ENCODE measurements at places on chromosomes 13 and 19. TPM values are rescaled to one million over a fixed set of nuclear protein-coding genes. Genes with fewer than 3 reads are reported as not detected.
A peak's percentile ranks its signal among the peaks of the same experiment; 100 is the strongest.

DNA sequence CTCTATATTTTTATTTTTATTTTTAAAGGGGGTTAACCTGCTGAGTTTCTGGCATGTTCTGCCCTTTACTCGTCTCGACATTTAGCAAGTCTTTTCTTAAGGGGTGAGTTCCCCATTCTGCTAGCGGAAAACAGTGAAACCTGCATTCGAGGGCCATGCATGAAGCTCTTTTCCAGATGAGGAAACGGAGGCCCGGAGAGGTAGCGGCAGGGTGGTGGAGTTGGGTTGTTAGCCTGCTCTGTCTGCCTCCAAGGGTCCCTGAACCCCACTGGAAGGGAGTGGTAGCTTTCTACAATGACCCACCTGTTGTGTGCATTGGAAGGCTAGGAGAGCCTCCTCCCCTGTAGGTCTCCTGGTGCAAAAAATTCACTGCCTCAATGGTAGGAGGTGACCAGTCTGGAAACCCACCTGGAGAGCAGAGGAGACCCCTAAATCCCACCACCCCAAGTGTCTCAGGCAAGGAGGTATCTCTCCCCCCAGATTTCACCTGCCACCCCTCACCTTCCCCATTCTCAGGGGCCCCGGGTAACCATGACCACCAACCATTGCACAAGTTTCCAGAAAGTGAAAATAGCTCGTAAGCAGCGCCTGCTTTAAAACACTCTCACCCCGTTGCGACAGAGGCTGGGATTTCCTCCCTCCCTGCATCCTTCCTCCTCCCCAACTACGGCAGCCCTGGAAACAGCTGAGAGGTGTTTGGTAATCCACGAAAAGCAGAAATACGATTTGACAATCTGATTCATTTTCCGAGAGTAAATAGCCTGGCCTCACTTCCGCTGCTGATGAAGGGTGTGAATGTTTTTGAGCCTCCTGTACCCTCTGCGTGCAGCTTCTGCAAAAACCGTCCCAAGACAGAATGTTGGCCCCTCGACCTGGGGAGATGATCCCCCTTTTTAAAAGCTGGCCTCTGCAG, 3.5 kb downstream of the KLF2 start:
- no peak for DNase-seq

GRCh38 chr19:11345122-11345803, 805 bp downstream of the TMEM205 start:
- no peak for DNase-seq

- no peak for DNase-seq
Measured at GRCh38 chr19:33705860-33706259, 84.1 kb downstream of the CHST8 start.

GRCh38 chr19:28065026-28065425, 1147.9 kb downstream of the UQCRFS1 start:
- no peak for DNase-seq

- peak; percentile 20 for DNase-seq
Measured at GRCh38 chr19:53511933-53512374, 26.0 kb upstream of the ZNF331 start.

- DNase-seq: no peak
Measured at GRCh38 chr13:54347531-54347930, 1318.9 kb downstream of the OLFM4 start.

DNA sequence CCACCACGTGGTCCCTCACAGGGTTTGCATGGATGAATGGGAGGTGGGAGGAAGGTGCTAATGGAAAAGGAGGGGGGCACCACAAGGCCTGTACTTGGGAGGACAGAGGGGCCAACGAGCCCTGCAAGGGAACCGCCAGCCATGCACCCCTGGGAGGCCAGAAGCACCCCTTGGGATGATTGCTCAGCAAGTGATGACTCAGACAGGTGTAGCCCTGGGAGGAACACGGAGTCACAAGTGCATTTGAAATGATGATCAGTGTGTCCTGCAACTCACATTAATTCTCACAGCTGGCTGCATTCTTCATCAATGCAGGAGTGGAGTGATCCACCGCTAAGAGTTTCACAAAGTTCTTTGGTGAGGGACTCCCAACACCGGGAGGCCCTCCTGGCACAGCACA, 82.8 kb upstream of the ZNF254 start:
- DNase-seq: no peak

DNA sequence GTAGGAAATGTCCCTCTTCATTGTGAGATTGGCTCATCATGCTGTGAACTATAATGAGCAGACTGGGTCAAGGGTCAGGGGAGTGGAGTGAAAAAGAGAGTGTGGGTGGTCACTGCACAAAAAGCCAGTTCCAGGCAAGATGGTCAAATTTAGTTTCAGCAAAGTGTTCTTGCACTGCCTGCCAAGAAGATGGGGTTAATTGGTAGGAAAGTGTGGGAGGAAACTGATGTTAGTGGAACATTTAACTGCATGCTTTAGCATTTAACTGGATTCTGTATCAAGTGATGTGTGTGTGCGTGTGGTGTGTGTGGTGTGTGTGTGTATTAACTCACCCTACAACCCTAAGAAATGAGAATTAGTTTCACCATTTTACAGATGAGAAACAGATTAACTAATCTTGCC, 131.6 kb downstream of the COG6 start:
- DNase-seq: no peak

DNA sequence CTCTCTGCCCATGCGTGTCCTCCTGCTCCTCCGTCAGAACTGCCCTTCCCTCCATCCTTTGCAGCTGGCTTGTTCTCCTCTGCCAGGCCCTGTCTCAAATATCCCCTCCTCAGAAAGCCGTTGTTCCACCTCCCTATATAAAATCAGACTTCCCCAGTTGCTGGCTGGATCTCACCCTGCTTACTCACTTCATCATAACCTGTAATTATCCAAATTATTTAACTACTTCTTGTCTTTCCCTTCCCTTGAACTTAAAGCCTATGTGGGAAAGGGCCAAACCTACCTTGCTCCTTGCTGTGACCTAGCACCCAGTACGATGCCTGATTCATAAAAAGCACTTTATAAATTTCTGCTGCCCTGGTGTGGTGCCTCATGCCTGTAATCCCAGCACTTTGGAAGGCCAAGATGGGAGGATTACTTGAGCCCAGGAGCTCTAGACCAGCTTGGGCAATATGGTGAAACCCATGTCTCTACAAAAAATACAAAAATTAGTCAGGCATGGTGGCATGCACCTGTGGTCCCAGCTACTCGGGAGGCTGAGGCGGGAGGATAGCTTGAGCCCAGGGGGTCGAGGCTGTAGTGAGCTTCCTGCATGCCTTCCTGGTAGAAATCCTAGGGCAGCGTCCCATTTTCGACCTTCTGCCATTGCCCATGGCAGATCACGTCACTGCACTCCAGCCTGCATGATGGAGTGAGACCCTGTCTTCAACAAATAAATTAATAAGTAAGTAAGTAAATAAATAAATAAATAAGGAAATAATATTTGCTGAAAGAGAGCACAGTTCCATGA, 39.5 kb upstream of the ZNF536 start:
- DNase-seq: no peak

DNA sequence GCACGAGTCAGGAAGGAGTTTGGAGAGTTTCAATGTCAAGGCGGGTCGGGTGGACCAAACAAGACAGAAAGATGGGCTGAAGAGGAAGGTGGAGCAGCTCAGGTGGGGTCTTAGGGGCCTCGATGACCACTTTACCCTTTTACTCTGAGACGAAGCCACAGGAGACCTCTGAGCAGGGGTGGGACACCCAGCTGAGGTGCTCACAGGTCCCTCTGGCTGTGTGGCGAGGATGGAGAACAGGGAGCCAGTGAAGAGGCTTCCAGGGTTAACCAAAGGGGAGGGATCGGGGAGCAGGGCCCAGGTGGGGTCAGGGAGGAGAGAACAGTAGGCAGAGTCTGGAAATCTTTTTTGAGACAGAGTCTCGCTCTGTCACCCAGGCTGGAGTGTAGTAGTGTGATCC, 2.0 kb upstream of the CCER2 start:
- DNase-seq: no peak

DNA sequence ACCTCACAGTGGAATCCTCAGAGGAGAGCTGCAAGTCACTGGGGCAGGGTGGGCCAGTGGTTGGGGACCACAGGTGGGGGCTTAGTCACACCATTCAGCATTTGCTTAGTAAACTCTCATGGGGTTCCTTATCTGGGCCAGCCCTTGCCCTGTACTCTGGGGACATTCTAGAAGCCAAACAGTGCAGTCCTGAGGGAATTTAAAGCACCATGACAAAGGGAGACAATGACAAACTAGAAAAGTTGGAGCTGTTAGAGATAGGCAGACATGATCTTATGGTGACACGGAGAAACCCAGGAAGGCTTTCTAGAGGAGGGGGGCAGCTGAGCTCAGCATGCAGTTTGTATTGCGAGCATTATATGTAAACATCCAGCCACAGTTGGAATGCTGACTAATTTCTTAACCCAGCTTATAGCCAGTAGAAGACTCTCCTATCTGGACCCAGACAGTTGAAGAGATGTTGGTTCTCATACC, 87.6 kb downstream of the ZNF429 start:
- DNase-seq: no peak

GRCh38 chr19:18789883-18790565, 1.1 kb downstream of the COMP start:
- DNase-seq: no peak

DNA sequence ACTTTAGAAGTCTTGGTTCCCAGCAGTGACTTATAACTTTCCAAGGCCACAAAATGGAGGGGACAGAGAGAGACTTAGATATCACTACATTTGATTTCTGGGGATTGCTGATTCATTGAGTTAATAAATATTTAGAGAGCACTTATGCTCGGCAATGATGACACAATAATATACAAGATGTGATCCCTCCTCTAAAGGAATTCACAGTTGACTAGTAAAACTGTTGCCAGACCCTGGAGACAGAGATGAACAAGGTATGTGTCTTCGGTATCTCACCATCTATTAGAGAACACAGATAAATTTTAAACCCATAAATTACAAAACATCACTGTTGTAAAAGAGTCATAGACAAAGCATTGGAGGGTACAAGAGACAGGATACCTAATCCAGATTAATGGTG, 437.5 kb downstream of the FOXO1 start:
- no peak for DNase-seq

- DNase-seq: no peak
Measured at GRCh38 chr19:843180-843835, 2.5 kb downstream of the PRTN3 start.

DNA sequence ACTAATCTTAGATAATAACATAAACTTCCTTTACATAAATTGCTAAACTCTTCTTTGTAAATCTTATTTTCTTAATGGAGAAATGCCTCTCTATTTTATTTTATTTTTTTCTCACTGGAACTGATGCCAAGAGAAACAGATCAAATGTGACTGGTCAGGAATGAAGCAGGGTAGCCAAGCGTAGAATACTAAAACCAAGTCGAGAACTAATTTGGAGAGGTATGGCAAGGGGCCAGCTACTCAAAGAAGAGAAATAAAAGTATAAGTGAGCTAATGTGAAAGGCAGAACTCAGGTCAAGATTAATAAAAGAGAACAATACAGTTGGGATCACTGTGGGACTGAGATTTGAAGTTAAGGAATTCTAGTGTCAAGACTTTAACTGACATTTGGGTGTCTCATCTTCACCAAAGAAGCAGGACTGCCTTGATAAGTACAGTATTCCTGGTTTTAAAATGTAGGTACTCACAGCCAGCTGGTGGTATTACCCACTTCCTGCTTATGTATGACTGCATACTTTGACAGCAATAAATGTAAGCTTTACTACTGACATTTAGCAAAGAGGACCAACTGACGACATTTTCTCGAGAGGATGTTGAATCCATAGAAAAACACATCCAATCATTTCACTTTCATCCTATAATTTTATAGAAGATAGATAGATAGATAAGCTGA, 1192.2 kb downstream of the EFNB2 start:
- DNase-seq: no peak

DNA sequence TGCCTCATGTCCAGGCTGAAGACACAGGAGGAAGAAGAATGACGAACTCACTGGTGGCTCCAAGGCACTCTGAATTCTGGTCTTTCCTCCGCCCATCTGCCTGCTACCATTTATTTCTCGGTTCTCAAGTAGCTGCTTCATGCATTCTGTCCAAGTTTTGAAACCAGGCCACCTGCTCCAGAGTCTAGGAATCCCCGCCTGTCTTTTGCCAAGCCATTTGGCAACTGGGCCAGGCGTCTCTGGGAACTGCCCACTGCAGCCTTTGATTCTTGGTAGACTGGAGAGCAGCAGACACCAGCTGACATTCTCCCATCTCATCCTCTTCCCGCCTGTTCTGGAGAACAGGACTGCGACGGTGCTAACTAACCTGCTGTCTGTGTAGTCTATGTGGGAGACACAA, 10.8 kb downstream of the SLC35E1 start:
- DNase-seq: no peak

DNA sequence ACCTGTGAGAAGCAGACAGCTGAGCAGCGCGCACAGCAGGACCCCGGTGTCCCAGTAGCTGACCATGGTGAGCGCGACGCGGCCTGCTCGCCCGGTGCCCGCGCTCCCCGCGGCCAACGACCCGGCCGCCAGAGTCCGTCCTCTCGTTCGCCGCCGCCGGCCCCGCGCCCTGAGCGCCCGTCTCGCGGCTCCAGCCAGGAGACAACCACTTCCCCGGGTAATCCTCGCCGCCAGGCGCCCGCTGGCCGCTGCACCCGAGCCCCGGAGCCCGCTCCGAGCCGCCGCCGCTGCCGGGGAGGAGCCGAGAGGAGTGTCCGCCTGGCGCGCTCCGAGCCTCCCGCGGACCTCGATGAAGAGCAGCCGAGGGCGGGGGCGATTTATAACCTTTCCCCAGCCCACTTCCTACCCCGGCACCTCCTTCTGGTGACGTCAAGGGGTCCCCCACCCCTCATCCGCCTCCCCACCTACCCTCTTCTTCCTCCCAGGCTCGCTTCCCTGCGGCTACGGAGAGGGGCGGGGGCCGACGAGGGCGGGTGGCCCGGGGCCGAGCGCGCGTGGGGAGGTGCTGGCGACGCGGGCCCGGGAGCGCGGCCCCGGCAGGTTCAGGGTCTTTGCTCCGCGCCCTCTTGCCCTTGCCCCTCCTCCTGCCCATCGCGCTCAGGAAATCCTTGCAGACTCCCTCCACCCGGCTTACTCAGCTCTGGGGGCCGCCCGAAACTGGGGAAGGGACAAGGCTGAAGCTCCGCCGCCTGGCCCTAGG, at the start of gene FLT1:
Gene FLT1, minus strand, starts transcription at position 351 of the 760 bp plus-strand sequence. Its CDS starts 285 bp downstream, at position 66.
- DNase-seq: no peak

Gene FAM216B
- total RNA-seq: 0.05 TPM

Gene ZNF253
- 8.9 TPM for total RNA-seq

Gene P2RY11
- total RNA-seq: 12.5 TPM

Gene OSCAR
- total RNA-seq: 6.8 TPM

Gene ZNF728
- total RNA-seq: not detected

Gene LSR
- 64.7 TPM for total RNA-seq

Gene GRK1
- total RNA-seq: 1.8 TPM

Data from Panc1 (cell line).